ENCODE measurements at places on chromosomes 5 and 9. TPM values are rescaled to one million over a fixed set of nuclear protein-coding genes. Genes with fewer than 3 reads are reported as not detected.

GRCh38 chr5:26889815-26890214, 148.6 kb downstream of the CDH9 start:
- no peak for DNase-seq

GRCh38 chr5:175471628-175472027, 6.7 kb upstream of the SFXN1 start:
- DNase-seq, result no peak

GRCh38 chr9:14030375-14031059, 283.4 kb downstream of the NFIB start:
- peak; percentile 73 for DNase-seq

- no peak for DNase-seq
Observed at GRCh38 chr5:119347574-119347973, 8.2 kb upstream of the TNFAIP8 start.

DNA sequence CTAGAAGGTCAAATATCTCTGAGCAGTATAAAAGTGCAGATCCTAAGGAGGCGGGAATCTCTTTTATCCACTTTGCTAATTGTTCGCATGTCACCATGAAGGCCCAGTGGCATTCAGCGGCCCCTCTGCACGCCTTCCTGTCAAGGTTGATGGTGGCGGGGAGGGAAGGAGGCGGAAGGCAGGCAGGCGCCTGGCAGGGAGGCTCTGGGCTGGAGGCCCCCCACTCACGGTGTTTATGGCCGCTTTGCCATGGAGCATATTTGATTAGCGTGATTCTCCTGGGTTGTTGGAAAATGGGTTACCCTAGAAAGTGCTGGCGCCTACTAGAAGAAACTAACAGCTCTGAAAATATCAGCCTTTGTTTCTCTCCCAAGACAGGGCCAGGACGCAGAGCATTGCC, 209.6 kb downstream of the FSTL4 start:
- no peak for DNase-seq

DNA sequence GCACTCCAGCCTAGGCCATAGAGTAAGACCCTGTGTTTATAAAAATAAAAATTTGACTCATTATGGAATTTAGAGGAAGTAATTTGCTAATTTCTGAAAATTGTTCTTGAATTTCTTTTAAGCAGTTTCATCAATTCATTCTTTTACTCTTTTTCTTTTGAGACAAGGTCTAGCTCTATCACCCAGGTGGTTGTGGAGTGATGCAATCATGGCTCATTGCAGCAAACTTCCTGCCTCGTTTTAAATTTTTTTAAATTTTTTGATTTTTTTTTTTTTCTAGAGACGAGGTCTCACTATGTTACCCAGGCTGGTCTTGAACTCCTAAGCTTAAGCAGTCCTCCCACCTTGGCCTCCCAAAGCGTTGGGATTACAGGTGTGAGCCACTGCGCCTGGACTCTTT, 3.1 kb upstream of the CAMLG start:
- DNase-seq, result no peak

GRCh38 chr5:94353605-94354004, 264.8 kb downstream of the KIAA0825 start:
- no peak for DNase-seq

GRCh38 chr9:78143281-78144007, 92.4 kb upstream of the CEP78 start:
- no peak for DNase-seq

The RNF38 gene
- 14.0 TPM for total RNA-seq

The TENT4A gene
- total RNA-seq, result 12.6 TPM

The WDR41 gene
- 81.8 TPM for total RNA-seq

The ALAD gene
- 19.4 TPM for total RNA-seq
